Omental fat pad (tissue), 4 donors: ENCODE measurements at places on chromosomes 16 and 17. TPM values are rescaled to one million over a fixed set of nuclear protein-coding genes. Genes with fewer than 3 reads are reported as not detected.

- DNase-seq: no peak
Measured at GRCh38 chr16:1691956-1692355, 13.9 kb downstream of the JPT2 start.

CEP295NL gene
- total RNA-seq: 2.7 TPM

GRCh38 chr17:33124871-33125551, 133.4 kb downstream of the SPACA3 start:
- DNase-seq: no peak

DNA sequence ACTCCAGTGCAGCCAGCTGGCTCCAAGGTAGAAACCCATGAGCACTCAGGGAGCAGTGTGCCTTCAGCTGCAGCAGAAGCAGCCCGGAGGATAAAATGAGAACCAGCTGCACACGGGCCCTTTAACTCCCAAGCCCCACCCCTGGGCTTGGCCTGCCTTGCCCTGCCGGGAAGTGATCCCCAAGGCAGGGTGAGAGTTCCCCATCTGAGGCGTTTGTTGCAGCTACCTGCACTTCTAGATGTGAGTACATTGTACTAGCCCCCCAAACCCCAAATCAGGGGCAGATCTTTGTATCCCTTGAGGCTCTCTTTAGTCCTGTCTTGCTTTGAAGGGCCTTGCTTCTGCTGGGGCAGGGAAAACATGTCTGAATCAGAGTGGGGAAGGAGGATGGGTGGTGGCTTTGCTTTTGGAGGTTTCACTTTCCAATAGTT, at the start of gene MVP:
Gene MVP, plus strand, starts transcription at position 192 of the 431 bp plus-strand sequence. CDS start 10,088 bp downstream, outside the sequence.
- DNase-seq: no peak

DNA sequence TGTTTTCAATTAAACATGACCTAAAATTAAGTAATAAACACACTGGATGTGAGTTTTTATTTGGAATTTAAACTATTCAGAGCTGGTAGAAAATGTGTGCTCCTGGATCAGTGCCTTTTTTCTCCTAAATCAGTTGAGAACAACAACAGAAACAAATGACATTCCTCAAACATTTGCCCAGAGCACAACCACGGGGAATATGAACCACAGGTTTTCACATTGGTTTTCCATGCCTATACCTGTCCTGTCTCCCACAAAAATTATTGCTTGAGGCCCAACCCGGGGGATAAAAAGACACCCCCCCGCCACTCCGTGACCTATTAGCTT, 6.8 kb downstream of the HSBP1 start:
- no peak for DNase-seq

NGFR gene
- 44.6 TPM for total RNA-seq

DNA sequence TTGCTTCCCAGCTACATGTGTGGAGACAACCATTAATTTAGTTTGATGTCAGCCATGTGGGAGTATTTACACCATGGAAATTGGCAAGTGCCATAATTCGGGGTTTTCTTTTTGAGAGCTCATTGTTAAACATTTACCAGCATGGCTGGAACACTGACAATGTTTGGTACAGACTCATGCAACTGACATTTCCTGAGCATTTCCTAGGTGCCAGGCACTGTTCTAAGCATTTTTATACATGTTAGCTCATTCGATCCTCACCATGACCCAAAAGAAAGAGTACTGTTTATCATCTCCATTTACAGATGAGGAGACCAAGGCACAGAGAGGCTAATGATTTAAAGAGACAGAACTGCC, 86.9 kb downstream of the FOXL1 start:
- no peak for DNase-seq

TNFSF13 gene
- 51.1 TPM for total RNA-seq

TMEM235 gene
- total RNA-seq: not detected

DCTN5 gene
- total RNA-seq: 43.1 TPM

SERPINF2 gene
- total RNA-seq: 10.4 TPM

DNA sequence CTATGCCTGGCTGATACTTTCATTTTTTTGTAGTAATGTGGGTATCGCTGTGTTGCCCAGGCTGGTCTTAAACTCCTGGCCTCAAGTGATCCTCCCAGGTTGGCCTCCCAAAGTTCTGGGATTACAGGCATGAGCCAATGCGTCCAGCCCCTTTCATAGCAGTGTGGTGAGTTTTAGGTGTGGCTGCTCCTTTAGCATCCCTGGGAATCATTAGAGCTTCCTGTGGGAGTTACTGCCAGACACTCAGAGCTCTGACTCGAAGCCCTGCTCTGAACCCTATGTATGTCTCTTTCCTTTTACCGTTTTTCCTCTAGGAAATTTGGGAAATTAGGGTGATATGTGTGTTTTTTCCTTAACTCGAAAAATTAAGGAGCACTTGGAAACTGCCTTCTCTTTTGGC, 44.5 kb downstream of the NDE1 start:
- DNase-seq: no peak

COL1A1 gene
- total RNA-seq: 49.8 TPM

FGF11 gene
- 1.9 TPM for total RNA-seq

TP53TG3 gene
- total RNA-seq: not detected

TMC5 gene
- 1.1 TPM for total RNA-seq

DNA sequence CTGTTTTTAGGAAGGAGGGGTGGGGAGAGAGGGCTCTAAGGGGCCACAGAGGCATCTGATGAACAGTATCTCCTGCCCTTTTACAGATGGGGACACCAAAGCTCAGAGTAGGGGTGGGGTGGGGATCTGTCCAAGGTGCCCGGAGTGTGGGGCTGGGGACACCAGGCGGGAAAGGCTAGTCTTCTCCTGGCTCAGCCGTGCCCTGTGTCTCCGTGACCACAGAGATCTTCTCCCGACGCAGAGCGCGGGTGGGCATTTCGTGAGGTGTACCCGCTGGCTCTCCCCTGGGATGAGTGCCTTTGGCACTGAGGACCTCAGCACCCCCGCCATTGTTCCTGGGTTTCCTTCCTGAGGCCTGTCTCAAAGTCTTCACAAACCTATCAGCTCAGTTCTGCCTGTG, 209.6 kb downstream of the NTN1 start:
- no peak for DNase-seq

- no peak for DNase-seq
Measured at GRCh38 chr17:21295036-21295952, 10.8 kb downstream of the MAP2K3 start.

ENPP7 gene
- total RNA-seq: not detected

DNA sequence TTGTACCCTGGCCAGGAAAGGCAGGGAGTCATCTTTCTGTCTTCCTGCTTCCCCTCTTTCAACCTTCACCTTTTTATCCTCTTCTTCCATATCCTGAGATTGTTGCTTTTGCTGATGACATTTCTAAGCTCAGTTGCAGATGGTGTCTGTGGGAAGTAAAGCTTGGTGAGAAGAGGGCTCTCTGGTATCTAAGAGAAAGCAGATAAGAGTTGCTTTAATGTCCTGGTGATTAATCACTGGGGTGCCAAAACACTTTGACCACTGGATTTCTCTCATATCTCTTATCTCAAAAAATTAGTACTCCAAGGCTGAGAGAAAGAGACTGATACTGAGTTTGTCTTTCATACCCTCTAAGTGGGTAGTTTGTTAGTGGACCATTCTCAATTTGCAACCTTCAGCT, 71.3 kb downstream of the NEUROD2 start:
- no peak for DNase-seq

- DNase-seq: no peak
Measured at GRCh38 chr16:84471316-84471715, 33.1 kb downstream of the MEAK7 start.

DNA sequence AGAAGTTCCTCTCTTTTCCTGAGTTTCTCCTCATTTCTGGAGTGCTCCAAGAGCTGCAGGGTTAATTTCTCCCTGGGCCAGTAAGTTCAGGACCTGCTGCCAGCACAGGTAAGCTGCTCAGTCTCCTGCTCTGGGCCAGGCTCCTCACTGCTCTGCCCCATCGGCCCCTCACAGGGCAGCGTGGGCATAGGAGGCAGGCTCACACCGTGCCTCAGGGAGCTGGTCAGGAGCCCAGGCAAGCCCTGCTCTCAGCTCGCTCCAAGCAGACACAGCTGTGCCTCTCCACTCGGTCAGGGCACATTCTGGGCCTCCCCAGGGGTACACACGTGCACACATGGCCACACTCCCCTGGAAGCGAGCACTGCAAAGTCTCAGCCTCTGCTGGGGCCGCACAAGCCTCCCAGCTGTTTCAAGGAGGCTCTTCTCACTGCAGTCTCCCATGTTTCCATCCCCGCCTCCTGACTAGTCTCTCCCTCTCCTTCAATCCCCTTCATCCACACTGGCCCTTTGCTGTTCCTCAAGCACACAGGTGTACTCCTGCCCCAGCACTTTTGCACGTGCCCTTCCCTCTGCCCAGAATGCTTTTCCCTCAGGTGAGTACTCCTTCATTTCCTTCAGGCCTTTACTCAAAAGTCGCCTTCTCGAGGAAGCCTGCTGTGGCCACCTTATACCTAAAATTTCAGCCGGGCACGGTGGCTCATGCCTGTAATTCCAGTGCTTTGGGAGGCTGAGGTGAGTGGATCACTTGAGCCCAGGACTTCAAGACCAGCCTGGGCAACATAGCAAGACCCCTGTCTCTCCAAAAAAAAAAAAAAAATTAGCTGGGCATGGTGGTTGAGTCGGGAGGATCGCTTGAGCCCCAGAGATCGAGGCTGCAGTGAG, 53.2 kb downstream of the AKAP1 start:
- DNase-seq: no peak

DNA sequence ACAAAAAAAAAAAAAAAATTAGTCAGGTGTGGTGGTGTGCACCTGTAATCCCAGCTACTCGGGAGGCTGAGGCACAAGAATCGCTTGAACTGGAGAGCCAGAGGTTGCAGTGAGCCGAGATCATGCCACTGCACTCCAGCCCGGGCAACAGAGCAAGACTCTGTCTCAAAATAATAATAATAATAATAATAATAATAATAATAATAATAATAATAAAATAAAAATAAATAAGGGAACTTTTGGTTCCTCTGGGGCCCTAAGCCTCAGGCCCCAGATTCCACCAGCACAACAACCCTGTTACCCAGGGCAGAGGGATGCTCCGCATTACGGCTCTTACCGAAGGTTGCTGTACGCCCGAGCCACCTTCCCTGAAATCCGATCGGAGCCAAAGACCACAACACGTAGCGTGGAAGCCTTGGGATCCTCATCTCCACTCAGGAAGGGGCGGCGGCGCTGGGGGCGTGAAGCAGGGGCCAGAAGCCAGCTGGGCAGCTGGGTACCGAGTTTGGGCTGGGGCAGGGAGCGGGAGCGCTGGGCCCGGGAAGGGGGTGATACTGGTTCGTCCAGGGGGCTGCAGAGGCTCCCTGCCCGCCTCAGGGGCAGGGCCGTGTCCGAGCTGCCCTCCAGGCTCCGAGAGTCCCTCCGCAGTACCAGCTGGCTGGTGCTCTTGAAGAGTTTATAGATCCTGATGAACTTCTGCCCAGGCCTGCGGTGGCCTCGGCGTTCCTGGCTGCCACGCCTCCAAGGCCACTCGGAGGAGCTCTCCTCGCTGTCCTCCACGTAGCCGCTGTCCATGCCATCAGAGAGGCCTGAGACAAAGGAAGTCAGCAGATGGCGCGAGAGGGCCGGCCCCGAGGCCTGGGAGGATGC, 20.6 kb upstream of the PIK3R6 start:
- no peak for DNase-seq

PRAC1 gene
- total RNA-seq: not detected

KRT28 gene
- total RNA-seq: not detected

DNA sequence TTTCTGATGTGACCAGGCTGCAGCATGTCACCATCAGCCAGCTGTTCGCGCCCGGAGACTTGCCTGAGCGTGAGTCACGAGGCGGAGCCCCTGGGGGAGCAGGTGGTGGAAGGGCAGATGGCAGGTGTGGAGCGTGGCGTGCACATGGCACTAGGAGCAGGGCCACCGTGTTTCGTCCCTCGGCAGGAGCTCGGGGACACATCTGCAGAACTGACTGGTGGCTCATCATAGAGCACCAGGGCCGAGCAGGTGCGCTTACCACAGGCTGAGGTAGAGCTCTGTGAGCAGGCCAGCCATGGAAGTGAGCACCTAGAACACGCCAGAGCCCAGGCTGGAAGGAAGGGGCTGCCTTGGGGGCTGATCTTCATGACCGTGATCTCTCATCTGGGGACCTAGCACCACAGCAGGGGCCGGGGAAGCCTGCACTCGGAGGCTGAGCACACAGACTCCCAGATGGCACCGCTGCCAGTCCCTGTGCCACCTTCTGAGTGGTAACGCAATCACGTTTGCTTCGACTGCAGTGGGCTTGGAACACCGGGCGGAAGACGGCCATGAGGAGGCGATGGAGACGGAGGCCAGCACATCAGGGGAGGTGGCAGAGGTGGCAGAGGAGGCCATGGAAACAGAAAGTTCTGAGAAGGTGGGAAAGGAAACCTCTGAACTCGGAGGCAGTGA, 61.8 kb upstream of the ENDOV start:
- no peak for DNase-seq

DNAAF8 gene
- total RNA-seq: 1.1 TPM

FAM83G gene
- total RNA-seq: 17.8 TPM

PLA2G10 gene
- not detected for total RNA-seq

ATP5PD gene
- 169 TPM for total RNA-seq

CTRL gene
- 5.0 TPM for total RNA-seq

DNA sequence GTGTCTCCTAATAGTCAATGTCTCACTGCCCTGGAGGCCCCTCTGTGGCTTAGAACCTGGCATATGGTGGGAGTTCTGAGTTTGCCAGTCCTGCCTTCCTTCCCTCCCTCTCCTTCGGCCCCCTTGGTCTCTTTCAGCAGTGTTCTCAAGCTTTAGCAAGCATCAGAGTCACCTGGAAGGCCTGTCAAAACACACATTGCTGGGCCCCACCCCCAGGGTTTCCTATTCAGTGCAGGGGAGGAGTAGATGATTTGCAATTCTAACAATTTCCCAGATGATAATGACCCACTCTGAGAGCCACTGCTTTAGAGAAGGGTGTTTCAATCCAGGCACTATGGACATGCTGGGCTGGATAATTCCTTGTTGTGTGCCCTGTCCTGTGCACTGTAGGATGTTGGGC, 26.4 kb upstream of the TMEM220 start:
- no peak for DNase-seq

GRCh38 chr17:43733956-43734355, 24.6 kb downstream of the SOST start:
- no peak for DNase-seq

- DNase-seq: no peak
Measured at GRCh38 chr17:39222151-39222550, 3.6 kb downstream of the STAC2 start.

- no peak for DNase-seq
Measured at GRCh38 chr17:5838661-5839300, 231.4 kb upstream of the WSCD1 start.

CMTM3 gene
- 53.4 TPM for total RNA-seq

DNA sequence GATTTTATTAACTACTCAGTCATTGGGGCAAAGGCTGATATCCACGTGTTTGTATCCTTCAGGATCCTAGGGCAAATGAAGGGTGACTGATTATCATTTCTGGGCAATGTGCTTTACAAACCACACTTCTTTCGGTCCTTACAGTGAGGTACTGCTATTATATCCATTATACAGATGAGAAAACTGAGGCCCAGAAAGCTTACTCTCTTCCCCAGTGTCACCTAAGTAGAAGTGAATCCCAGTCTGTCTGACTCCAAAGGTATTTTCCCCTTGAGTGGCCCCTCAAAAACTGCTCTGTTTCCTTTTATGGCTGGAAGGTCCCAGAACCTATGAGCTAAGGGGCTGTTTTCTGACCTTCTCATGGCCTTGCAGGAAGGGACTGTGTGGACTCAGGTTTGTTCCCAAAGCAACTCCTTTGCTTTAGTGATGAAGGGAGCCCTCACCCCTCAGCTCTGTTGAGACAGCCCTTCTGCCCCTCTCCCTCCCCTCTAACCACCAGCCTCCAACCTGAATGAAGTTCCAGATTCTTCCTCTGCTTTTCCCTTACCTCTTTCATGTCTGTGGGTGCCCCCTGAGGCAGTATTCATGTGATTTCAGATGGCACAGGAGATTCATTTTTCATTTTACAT, 27.4 kb upstream of the ADGRG1 start:
- DNase-seq: no peak

GRCh38 chr17:29577385-29578211, 9.1 kb downstream of the TP53I13 start:
- DNase-seq: no peak
